ENCODE measurements at places on chromosomes 6 and 20. TPM values are rescaled to one million over a fixed set of nuclear protein-coding genes. Genes with fewer than 3 reads are reported as not detected.

Gene THBD
- 12.0 TPM for polyA plus RNA-seq

Gene GLP1R
- 0.39 TPM for polyA plus RNA-seq

Gene HLA-DQA2
- not detected for polyA plus RNA-seq

DNA sequence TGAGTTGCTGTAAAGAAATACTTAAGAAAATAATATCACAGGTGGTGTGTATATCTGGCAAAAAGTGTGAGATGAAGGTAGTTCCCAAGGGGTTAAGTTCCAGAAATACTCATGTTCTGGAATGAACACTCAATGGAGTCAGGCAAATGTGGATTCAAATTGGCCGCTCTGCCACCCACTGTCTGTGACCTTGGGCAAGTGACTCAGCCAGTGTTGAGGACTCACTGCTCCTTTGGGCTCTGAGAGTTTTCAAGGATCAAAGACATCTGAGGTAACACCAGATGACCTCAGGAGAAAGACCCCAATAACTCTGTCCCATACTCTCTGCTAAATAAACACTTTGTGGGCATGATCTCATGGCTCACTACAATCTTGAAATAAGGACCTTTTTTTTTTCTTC, 59.2 kb upstream of the EYA2 start:
- no peak for DNase-seq
- H3K27me3 ChIP-seq: peaks cover 4% of the 10 kb centered on the region
- no peaks in the 10 kb centered on the region for H3K36me3 ChIP-seq

DNA sequence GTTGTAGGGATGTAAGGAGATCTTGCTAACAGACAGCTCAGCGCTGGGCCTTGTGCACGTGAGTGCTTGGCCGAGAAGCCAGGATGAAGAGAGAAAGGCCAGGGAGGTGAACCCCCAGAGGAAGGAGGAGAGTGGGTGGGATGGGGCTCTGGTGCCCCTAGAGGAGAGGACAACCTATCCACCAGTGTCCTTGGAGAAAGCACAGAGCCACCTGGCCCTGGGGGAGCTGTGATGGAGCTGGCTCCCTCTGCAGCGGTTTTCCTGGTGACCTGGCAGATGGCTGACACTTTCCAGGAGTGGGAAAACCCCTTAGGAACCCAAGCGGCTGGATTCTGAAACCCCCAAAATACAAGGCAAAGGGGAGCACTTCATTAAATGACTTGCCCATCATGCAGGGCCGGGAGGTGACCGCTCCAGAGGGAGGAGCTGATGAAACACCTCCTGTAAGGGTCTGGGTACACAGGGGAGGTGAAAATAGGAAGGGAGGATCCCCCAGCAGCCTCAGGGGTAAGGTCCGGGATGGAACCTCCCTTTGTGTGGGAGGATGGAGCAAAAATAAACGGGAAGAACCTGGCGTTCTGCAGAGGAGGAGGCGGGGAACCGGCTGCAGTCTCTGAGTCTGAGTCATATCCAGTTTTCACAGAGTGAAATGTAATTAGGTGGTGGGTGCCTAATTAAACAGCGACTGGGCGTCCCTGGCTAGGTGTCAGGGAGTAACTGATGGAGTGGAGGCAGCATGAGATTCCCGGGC, 80.4 kb downstream of the SULF2 start:
- DNase-seq: peak; percentile 65
- no peaks in the 10 kb centered on the region for H3K27me3 ChIP-seq
- no peak overlapping the region for H3K27ac ChIP-seq
- H3K4me1 ChIP-seq: peaks cover 3% of the 10 kb centered on the region

DNA sequence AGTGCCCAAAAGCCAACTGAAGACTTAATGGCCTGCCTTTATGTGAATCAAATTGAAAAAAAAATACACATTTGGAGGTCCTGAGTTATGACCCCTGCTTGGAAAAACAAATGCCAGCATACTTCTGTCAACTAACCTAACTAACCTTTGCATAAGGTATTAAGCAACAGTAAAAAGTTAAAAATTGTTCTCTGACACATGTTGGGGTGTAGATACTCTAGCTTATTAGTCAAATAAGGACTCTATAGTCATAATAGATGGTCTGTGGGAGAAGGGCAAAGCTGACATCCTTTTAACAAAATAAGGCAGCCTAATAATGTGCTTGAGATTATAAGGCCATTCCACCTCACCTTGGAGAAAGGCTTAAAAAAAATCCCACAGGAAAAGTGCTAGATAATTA, 140.5 kb downstream of the HIVEP2 start:
- peaks cover 23% of the 10 kb centered on the region for H3K4me1 ChIP-seq
- H3K36me3 ChIP-seq: no peaks in the 10 kb centered on the region
- DNase-seq: no peak
- H3K27me3 ChIP-seq: no peaks in the 10 kb centered on the region
